ENCODE measurements at places on chromosomes 2 and 18. TPM values are rescaled to one million over a fixed set of nuclear protein-coding genes. Genes with fewer than 3 reads are reported as not detected.

DNA sequence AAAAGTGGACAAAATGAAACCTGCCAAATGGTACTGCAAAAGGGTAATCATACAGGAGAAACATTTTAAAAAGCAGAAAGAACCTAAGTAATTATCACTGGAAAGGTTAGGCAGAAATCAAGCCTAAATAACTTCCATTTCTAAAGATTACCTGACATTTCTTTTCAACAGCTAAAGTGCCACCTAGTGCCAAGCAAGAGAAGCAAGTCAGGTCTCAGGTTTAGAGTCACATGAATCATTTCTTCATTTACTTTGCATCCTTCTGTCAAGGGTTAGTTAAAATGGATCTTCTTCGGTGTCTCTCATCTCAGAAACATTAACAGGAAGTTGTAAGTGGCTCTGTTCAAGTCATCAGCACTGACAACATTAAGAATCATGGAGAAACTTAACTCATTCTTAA is 90.3 kb downstream of the AKAIN1 start:
- no peak for DNase-seq

DNA sequence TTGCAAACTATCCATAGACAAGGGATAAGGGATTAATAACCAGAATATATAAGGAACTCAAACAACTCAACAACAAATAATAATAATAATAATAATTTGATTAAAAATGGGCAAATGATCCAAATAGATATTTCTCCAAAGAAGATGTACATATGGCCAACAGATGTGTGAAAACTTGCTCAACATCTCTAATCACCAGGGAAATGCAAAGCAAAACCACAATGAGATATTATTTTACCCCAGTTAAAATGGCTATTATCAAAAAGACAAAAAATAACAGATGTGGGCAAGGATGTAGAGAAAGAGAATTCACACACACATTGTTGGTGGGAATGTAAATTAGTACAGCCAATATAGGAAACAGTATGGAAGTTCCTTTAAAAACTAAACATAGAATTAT is 26.9 kb downstream of the DNAH7 start:
- DNase-seq, result no peak

DNA sequence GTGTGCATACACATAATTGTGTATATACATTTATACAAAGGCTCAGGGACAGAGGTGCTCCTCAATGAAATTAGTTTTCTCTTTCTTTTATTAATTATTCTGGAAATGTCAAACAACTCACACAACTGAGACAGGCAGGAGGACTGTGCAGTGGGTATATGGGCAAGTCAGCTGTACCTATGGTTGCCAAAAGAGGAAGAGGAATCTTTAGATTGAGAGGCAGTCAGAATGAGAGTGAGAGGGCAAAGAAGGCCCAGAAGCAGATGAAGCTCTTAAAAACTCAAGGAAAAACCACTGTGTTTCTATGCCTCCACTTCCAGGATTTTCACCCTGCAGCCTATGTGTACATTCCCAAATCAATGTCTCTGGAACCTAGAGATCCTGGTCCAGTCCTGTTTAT is 79.1 kb downstream of the CACNB4 start:
- no peak for DNase-seq

DNA sequence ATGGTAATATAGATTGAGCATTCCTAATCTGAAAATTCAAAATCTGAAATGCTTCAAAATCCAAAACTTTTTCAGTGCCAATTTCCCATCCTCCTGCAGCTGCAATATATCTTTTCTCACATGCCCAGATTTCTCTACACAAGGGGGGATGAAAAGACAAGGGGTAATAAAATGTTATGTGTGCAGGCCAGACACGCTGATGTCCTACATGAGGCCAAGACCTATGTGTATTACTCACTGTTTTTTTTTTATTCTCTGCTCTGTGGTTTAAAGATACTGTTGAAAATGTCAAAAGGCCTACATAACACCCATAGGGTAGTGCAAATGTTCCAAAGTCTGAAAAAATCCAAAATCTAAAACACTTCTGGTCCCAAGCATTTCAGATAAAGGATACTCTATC is 41.2 kb upstream of the CWC22 start:
- DNase-seq, result no peak

- no peak for DNase-seq
These were observed 309.1 kb upstream of the CYRIA start for GRCh38 chr2:16974688-16975087.

DNA sequence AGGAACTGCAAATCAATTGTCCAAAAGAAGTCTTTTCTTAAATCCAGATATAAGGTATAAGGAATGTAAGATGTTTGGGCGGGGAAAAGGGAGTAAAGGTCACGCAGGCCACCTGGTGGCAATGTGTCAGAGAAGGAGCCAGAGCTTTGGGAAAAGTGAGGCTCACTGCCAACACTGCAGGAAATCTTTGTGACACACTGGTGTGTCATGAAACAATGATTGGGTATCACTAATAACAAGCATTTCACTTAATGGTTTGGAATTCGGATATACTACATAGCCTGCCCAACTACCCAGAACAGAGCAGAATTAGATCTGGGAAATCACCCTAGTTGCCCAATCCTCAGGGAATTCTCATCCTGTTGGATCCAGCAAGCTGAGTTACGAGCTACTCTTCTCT is 61.0 kb downstream of the RBMS1 start:
- no peak for DNase-seq

DNA sequence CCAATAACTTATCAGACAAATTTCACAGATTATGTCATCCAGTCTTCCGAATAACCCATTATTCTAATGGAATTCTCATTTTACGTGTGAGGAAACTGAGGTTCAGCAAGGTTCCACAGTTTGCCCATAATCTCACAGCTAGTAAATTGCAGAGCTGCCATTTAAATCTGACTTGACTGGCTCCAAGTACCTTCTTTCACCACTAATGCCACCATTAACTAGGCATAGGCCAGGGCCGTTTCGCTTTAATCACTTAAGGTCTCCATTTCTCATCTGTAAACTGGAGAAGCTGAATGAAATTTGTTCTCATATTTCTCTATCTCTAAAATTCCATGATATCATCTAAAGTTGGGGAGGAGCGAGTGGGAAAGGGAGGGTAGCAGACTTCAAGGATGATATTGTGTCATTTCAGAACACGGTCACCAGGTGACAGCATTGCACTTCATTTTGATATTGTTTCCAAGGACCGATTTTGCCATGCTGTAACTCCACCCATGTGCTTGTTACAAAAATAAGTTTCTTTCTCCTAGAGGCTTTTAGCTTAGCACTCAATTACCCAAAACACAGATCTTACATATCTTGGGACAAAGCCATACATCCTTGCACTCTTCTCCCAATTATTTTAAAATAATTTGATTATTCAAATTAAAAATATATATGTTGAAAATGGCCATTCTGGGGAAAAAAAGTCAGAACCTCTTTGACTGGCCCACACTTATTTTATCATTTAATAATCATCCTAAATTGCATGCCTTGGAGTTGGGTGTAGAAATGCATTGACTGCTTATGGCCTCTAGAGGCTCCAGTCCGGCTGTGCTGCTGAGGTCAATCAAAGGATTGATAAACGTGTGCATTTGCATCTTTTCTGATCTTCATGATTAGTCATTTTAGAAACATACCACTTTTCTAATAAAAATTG is 123.8 kb downstream of the AKAIN1 start:
- no peak for DNase-seq

DNA sequence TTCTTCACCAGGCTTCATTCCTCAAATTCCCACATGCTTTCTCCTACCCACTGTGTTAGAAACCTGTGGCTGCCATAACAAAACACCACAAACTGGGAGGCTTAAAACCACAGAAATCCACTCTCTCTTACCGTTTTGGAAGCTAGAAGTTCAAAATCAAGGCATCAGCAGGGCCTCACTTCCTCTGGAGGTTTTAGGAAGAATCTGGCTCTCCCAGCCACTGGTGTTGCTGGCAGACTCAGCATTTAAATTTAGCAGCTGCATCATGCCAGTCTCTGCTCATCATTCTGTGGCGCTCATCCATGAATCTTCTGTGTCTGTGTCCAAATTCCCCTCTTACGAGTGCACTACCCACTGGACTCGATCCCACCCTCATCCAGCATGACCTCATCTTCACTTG is 248.5 kb downstream of the ZNF516 start:
- DNase-seq, result no peak

DNA sequence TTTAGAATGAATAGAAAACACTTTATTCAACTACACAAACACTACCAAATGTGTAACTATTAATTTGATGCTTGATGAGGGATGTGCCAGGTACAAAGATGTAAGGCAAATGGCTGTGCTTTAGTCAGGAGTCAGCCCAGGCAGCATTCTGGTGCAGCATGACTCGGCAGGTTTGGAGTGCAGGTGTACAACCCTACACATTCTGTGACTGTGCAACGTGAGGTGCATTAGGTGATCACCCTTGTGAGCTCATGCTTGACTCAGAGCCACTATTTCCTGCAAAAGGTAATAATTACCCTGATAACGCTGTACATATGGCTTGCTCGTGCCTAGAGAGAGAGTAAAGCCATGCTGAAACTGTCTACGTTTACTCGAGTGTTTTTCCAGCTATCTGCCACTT is 288.7 kb upstream of the DSEL start:
- no peak for DNase-seq

DNA sequence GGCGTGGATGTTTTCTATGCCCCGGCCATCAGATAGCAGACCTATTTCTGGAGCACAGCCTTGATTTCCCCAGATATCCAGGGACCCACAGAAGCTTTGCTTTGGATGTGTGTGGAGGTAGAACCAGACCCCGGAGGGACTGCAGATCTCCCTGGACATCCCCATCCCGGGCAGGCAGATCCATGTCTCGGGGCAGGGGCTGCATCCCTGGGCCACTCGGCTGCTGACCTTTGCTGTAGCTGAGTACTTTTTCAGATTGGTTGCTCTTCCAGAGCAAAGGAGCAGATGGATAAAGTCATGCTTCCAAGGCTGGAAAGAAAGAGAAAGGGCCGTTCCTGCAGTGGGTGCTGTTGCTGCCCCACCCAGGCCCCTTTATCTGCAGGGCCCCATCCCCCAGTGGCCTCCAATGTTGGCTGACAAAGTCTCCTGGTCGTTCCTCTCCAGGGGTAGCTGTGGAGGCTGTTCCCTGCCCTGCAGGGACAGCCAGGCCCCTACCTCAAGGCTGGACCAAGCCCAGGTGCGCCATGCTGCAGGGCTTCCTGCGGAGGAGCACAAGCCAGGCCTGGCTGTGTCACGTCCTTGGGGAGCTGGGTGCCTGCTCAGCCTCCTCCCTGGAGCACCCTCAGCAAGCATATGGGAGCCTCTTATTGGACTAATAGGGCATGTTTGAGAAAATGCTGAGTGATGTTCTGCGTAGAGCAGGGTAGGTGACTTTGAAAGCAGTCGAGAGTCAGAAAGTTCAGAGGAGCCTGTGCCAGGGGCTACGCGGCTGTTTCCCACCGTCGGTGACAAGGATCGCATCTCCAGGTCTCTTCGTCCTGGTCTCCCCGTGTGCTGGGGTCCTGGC is 68.4 kb downstream of the TPO start:
- no peak for DNase-seq

PNKD gene
- 45.9 TPM for polyA plus RNA-seq

TCF23 gene
- not detected for polyA plus RNA-seq

REG1B gene
- polyA plus RNA-seq, result not detected

SCYGR4 gene
- not detected for polyA plus RNA-seq
